Heart right ventricle (tissue), 16 donors: ENCODE measurements at places on chromosomes 3 and 15. TPM values are rescaled to one million over a fixed set of nuclear protein-coding genes. Genes with fewer than 3 reads are reported as not detected.

DNA sequence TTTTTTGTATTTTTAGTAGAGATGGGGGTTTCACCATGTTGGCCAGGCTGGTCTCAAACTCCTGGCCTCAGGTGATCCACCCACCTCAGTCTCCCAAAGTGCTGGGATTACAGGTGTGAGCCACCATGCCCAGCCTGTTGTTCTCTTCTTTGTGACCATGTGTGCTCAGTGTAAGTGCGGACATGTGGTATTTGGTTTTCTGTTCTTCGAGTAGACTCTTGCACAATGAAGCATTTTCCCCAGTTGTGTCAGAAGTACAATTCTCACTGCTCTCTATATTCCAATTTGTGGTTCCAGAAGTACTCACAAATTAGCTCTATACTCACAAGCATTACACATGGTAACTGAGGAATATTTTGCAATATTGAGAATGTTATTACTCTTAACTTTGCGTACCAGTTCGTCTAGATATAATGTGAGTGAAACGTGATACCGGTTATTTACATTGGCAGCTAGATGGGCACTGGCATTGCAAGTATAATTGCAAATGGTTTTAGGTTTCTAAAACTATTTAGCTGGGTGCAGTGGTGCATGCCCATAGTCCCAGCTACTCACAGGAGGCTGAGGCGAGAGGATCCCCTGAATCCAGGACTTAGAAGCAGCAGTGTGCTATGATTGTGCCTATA lies 34.2 kb upstream of the MTMR14 start:
- no peak overlapping the region for H3K27ac ChIP-seq
- H3K4me3 ChIP-seq, result no peak overlapping the region
- H3K36me3 ChIP-seq, result no peaks in the 10 kb centered on the region
- no peaks in the 10 kb centered on the region for H3K4me1 ChIP-seq

The EBLN2 gene
- 1.8 TPM for total RNA-seq

GRCh38 chr3:120172070-120172469 lies 77.8 kb upstream of the GSK3B start:
- H3K36me3 ChIP-seq, result no peaks in the 10 kb centered on the region
- peaks cover 3% of the 10 kb centered on the region for H3K4me1 ChIP-seq
- H3K4me3 ChIP-seq, result no peak overlapping the region

- DNase-seq, result no peak
- H3K4me3 ChIP-seq, result no peak overlapping the region
- no peak overlapping the region for H3K27ac ChIP-seq
- no peaks in the 10 kb centered on the region for H3K27me3 ChIP-seq
- no peaks in the 10 kb centered on the region for H3K36me3 ChIP-seq
Measured at GRCh38 chr15:37252530-37252929, 152.2 kb upstream of the MEIS2 start.

The CHST13 gene
- total RNA-seq, result 0.66 TPM
